ENCODE measurements at places on chromosomes 2 and 18. TPM values are rescaled to one million over a fixed set of nuclear protein-coding genes. Genes with fewer than 3 reads are reported as not detected.

- no peaks in the 10 kb centered on the region for H3K27me3 ChIP-seq
- H3K27ac ChIP-seq: no peak overlapping the region
- H3K36me3 ChIP-seq: peaks cover 11% of the 10 kb centered on the region
- no peaks in the 10 kb centered on the region for H3K4me1 ChIP-seq
Measured at GRCh38 chr2:180999274-180999964, 19.0 kb downstream of the UBE2E3 start.

DNA sequence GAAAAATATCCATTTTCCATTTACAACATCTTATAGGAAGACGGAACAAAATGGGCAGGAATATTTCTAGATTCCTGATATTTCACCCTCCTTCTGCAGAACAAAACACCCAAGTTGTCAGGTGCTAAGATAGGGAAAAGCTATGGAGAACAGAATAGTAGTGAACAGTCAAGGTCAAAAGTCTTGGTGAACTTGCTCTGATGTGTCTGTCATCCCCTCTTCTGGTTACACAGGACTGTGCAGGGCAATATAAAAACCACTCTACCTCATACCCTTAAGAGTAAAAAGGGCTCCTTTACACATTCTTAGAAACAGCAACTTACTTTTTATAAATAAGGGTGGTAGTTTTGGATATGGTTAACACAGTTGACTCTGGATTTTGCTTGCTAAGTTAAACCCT lies 4.4 kb downstream of the MYL1 start:
- H3K4me3 ChIP-seq: no peak overlapping the region
- H3K4me1 ChIP-seq: no peaks in the 10 kb centered on the region
- no peaks in the 10 kb centered on the region for H3K27me3 ChIP-seq
- DNase-seq: no peak

Gene CCDC85A
- polyA plus RNA-seq: 48.7 TPM

DNA sequence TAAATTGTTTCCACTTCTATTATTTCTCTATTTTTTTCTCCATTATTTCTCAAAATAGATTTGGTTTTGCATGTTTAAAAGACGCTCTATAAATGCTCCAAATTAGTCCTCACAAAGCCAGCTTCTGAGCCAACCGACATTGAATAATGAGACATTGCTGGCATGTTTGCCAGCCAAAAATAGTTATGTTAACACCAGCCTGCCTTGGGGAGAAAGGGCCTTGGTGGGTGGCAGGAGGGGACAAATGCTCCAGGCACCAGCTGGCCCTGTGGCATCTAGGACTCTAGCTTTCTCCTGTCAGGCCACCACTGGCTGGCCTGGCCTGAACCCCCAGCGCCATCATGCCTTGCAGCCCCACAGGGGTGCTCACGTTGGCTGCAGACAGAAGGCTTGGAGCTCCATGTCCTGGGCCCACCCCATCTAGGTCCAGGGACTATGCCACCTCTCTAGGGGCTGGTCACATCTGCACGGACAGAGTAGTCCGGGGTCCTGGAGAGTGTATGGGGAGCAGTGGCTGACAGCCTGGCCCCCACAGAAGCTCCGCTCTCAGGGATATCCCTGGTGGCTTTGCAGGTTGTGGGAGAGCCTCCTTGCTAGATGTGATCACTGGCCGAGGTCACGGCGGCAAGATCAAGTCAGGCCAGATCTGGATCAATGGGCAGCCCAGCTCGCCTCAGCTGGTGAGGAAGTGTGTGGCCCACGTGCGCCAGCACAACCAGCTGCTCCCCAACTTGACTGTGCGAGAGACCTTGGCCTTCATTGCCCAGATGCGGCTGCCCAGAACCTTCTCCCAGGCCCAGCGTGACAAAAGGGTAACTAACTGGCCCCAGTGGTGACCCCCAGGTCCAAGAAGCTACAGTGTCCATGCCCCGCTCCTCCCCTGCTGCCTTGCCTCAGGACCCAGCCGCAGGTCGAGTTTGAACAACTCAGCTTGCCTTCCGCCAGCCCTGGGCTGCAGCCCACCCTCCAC lies 12.5 kb downstream of the ABCG8 start:
- H3K27ac ChIP-seq: no peak overlapping the region
- H3K36me3 ChIP-seq: no peaks in the 10 kb centered on the region
- H3K4me1 ChIP-seq: no peaks in the 10 kb centered on the region
- no peak overlapping the region for H3K4me3 ChIP-seq
- H3K27me3 ChIP-seq: peaks cover 19% of the 10 kb centered on the region

DNA sequence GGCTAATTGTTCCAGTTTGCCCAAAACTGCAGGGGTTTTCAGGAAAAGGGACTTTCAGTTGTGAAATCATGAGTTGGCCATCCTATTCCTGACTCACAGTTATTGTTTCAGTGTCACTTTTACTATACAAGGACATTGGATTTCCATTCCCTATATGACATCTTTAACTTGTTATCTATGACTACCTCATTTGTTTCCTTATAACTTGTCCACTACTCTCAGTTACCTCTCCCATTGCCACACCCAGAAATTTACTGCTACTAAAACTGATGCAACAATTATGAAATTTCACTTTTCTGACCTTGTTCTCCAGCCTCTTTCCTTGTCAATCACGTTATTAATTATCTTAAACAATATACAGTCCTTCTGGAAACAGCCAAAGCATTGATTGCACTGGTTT lies 116.5 kb upstream of the ZNF804A start:
- no peak overlapping the region for H3K27ac ChIP-seq
- no peaks in the 10 kb centered on the region for H3K36me3 ChIP-seq
- no peak for DNase-seq
- H3K4me3 ChIP-seq: no peak overlapping the region

DNA sequence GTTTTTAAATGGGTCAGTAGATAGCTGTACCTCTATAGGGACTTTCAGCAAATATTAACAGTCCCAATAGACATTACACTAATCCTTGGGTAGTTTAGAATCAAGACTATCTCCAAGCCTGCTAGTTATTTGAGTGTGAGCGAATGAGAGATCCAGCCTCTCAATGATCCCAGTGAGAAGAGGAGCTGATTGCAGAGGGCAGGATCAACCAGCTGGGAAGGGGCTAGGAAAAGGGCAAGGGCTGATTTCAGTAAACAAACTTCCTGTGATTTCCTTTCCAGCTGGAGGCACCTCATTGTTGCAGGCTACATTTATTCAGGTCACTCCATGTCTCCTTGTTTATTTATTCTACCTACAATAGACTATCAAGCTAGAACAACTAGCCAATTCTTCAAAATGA lies 84.1 kb upstream of the CTNNA2 start:
- no peaks in the 10 kb centered on the region for H3K36me3 ChIP-seq
- no peak overlapping the region for H3K4me3 ChIP-seq
- H3K27ac ChIP-seq: no peak overlapping the region
- H3K27me3 ChIP-seq: no peaks in the 10 kb centered on the region

Gene ZNF804A
- 0.02 TPM for polyA plus RNA-seq

- H3K27me3 ChIP-seq: no peaks in the 10 kb centered on the region
- H3K36me3 ChIP-seq: peaks cover 12% of the 10 kb centered on the region
- no peak overlapping the region for H3K27ac ChIP-seq
- H3K4me3 ChIP-seq: no peak overlapping the region
- peaks cover 9% of the 10 kb centered on the region for H3K4me1 ChIP-seq
Measured at GRCh38 chr18:2960983-2961696, 51.8 kb downstream of the LPIN2 start.
